ENCODE measurements at places on chromosomes 7 and 10.

DNA sequence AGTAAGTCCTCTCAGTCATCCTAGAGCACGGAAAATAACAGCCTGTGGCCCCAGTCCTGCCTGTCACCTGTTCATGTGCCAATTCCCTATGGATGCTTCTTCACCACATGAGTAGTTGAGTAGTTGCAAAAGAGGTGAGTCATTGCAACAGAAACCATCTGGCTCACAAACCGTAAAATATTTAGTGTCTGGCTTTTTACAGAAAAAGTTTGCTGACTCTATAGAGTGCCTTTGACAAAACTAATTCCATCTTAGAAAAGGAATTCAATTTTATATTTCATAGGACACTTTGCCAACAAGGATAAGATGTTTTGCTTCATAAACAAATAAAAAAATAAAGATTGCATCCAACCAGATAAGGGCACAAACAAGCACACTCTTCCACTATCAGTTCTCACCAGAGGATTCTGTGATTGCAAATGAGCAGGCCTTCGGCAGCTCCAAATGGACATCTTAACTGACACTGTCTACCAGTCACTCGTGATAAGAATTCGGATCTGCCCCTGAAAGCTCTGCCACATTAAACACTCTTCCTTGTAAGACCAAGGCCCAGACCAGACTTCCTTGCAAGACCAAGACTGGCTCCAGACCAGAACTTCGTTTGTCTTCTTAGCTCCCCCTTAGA lies 242.7 kb upstream of the SEMA3C start:
- DNase-seq: no peak

DNA sequence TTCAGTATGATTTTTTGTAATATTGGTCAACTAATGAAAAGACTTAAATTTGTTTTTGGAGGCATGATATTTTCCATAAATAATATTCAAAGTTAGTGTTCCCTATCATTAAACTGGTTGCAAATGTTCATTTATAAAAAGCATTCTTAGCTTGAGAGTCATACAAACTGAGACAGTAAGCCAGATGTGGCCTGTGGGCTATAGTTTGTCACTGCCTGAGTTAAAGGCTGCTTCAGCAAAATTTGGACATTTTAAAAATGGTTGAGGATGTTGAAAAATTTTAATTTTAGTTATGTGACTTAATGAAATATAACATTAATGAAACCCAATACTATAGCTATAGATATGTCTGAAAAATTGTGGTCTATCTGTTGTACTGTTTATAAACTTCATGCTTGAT lies 180.2 kb upstream of the CACNA2D1 start:
- no peak for DNase-seq

- DNase-seq: no peak
These were observed 112.2 kb downstream of the LARP4B start for GRCh38 chr10:819326-819725.

- DNase-seq: no peak
These were observed 700 bp downstream of the NIPSNAP2 start for GRCh38 chr7:55965100-55965470.

DNA sequence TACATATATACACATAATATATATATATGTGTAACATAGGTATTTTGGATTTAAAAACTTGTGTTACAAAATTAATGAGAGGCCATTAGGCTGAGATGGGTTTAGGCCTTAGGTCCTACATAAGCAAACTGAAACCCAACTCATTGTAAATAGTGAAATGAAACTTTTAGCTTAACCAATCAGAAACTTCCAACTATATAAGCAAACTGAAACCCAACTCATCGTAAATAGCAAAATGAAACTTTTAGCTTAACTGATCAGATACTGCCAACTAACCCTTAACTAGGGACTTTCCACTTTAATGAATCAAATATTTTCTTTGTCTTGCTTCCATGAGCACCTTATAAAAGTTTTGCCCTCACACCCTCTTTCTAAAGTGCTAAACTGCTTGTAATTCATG lies 17.3 kb upstream of the SAMD9L start:
- no peak for DNase-seq

- no peak for DNase-seq
These were observed 88.3 kb upstream of the KAT6B start for GRCh38 chr10:74738052-74738451.

DNA sequence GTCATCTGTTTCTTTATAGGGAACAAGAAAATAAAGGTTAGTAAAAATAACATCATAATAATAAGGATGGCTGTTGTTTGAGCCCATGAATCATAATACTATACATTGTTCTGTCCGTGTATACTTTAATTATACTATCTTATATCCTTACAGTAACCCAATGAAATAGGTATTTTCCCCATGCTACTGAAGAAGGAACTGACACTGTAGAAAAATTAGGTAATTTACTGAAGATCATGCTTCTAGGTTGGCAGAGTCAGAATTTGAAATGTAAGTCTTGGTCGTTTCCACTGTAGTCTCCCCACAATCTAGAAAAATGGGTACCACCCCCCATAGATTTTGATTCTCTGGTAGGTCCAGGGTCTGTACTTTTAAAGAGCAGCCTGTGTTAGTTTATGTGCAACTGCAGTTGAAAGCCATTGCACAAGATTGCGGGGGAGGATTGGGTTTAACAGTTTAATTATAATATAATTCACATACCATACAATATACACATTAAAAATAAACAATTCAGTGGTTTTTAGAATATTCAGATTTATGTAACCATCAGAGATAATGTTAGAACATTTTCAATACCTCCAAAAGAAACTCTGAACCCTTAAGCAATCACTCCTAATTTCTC lies 47.7 kb downstream of the SHOC2 start:
- DNase-seq: no peak

DNA sequence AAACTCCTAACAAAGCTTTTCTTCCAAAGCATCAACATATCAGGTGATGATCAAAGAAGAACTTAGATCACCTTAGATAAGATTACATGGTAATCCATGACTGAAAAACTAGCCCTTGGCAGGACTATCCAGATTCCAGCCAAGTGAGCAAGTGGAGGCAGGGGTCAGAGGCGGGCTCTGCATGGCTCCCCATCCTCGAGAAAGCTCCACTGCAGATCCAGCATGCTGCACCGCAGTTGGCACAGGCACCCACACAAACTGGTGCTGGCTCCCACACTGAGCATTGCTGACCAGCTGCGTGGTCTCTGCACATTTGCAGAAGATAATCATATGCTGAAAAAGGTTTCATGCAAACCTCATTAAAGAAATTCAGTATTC lies 10.1 kb downstream of the PSAP start:
- DNase-seq: no peak

DNA sequence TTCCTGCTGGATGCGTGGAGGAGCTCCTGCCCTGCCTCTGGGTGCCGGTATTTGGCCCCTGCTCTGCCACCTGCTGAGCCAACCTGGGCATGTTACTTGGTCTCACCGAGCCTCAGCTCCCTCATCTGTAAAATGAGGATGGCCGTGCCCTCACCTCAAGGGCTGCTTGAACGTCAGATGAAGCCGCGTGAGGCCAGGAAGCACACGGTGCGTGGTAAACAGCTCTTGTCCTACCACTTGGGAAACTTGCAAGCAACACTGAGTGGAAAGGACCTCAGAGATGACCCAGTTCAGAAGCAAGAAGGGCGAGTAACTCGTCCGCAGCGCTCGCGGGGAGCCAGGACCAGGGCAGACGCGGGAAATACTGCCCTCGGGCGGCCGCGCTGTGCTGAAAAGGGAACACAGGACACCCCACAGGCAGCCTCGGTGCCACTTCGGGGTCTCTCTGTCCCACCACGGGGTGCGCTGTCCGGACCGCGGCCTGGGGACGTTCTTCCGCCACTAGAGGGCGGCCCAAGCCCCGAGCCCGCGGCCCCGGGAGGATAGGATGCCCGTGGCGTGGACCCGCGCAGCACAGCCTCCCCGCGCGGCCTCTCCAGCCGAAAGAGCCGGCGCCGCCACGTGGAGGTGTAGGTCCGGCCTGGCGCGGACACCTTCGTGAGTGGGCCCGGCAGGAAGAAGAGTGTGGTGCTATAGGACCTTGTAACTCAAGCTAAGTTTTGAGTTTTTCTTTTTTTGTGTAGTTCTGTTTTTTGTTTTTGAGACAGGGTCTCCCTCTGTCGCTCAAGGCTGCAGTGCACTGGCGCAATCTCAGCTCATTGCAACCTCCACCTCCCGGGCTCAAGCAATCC lies 94.1 kb downstream of the PRKAG2 start:
- DNase-seq: peak; percentile 40
